ENCODE measurements at places on chromosomes 6 and 20.

- no peak for DNase-seq
Measured at GRCh38 chr6:84902354-84902928, 138.0 kb upstream of the TBX18 start.

DNA sequence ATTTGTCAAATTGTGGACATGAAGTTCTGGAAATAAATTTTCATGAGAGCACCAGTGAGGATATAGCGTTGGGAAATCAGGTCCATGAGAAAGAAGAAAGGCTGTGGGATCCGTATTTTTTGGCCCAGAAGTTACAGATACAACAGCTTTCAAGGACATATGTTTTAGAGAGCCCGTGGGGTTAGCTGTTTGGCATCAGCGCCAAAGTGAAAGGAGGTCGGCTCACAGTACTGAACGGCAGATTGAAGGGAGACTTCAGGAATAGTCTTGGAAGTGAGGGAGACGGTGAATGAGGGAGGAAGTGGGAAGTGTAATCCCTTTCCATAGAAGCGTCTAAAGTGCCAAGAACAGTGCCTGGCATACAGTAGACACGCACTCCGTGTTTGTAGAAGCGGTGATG is 31.8 kb downstream of the ZDHHC14 start:
- DNase-seq: no peak

- DNase-seq: no peak
Measured at GRCh38 chr6:31948753-31949413, 3.0 kb downstream of the CFB start.

DNA sequence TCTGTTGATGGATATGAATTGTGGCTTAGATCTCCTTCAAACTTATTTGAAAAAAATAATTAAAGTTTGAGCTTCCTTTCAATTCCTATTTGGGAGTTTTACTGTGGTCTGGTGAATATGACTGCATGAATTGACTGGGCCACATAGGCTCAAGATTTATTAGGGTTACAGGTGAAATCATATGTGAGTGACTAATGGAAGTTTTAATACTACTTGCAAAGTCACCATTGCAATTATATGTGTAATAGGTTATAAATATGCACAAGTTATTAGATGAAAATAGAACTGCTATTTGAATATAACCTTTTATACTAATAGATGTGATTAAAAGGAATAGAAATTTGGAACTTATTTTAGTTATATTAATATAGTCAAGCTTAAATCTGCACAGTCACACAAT is 712.1 kb upstream of the MMS22L start:
- DNase-seq: no peak

DNA sequence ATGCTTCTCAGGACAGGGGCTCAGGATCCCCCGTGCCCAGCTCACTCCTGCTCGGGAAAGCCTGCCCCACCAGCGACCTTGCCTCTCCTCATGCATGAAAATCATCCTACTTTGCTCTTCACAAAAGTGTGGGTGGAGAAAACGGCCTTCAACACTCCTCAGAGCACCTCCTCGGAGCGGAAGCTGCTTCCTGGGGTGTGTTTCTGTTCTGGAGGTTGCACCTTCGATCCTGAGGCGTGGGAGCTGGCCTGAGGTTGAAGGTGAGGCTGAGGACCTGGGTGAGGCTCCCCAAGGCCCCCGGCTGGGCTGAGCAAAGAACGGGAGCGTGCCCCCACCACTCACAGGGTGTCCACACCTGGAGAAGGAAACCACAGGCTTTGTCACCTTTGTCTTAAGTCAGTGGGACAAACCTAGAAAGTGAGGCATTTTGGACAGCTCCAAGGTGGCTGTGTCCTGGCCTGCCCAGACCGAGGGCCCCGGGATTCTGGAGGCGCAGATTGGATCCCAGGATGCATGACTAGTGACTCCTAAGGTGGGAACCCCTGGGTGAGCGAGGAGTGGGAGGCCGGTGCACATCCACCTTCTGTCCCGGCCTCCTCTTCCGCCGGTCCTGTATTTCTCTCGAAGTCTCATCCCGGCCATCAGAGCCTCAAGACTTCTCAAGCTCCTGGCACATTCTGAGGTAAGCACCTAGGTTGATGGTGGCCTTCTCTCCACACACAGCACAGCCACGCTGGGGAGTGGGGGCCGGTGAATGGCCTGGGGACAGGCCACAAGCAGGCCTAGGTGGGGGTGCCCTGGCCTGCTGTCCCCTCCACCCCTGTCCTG is 104.7 kb downstream of the TMEM242 start:
- DNase-seq: no peak

- no peak for DNase-seq
Measured at GRCh38 chr6:6543181-6543879, 45.2 kb upstream of the LY86 start.

DNA sequence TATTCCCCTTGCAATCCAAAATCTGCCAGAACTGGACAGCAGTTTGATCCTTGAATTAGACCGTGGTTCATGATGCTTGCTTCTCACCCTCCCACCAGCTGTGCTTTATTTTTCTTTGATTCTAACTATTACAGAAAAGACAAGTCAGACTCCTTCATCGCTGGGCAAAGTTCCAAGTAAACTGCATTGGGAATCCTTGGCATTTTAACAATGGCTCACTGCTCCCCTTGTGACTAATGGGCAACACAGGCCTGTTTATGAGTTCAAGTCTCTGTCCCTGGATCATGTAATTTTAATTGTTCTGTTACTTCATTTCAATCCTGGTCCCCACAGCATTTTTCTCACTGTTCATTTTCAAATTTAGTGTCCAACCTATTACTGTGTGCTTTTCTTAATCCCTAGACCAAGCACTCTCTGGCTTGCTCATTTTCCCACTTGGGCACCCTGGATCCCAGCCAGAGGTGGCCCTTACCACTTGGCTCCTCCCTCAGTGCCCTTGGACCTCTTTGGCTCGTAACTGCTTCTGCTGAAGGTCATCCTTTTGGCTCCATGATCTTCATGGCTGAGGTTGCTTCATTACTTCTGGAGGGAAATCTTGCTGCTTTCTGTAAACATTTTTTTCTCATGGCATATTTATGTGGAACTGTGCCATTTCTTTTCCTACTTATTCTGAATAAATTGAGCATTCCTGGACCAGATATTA is 32.8 kb downstream of the PSMB9 start:
- no peak for DNase-seq

DNA sequence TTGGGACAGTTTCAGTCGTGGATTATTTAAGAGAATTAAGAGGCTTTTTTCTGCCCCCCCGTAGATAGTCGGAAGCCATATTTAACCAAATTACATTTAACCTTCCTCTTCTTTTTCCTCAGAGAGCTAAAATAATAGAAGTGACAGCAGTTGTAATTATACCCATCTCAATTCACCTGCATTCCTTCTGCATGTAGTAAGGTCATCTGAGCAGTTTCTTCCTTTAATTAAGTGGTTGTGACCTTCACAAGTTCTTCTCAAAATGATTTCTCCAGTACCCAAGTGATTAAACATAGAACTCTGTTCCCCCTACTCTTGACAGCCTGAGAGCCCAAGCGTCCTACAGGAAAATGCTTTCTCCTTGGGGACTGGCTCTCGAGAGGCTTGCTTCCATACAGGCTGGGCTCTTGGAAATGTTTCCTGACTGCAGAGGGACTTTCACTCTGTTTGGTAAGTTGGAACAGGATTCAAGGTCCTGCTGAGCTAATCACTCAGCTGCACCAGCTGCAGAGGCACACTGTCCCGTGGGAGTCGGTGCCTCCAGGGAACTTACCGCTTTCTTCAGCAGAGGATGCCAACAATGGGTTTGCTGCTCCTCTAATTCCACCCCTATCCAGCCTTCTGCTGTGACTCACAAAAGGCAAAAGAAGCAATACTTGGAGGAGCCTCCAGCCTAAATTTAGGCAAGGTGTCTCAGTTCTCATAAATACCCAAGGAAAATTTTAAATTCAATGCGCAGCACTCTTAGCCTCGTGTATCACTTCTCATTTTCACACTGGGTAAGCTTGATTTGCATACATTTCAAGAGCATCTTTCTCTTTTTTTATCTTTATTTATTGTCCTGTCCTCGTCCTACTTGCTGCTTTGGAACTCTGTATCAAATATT is 414.9 kb downstream of the KIF16B start:
- no peak for DNase-seq

- no peak for DNase-seq
Measured at GRCh38 chr6:113859349-113860180, 2.4 kb downstream of the MARCKS start.

DNA sequence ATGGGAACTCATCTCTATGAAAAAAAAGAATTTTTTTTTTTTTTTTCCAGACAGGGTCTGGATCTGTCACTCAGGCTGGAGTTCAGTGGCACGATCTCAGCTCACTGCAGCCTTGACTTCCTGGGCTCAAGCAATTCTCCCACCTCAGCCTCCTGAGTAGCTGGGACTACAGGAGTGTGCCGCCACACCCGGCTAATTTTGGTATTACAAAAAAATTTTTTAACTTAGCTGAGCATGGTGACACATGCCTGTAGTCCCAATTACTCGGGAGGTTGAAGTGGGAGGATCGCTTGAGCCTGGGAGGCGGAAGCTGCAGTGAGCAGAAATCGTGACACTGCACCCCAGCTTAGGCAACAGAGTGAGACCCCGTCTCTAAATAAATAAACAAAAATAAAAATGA is 7.5 kb downstream of the DEF6 start:
- peak; percentile 52 for DNase-seq

DNA sequence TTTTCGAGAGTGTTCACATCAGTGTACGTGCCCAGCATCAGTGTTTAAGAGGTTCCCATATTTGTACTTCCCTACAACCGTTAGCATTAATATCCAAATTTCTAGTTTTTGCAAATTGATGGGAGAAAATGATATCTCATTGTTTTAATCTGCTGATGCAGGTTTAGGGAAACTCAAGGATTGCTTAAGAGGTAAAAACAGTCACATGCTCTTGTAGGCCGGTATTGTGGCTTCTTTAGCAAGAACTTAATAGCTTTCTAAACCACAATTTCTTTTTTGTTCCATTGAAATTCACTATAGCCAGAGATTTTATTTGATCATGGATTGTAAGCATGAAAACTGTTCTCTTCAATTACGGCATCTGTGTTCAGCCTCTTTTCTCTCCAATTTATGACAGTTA is 29.5 kb downstream of the BEND6 start:
- DNase-seq: no peak

DNA sequence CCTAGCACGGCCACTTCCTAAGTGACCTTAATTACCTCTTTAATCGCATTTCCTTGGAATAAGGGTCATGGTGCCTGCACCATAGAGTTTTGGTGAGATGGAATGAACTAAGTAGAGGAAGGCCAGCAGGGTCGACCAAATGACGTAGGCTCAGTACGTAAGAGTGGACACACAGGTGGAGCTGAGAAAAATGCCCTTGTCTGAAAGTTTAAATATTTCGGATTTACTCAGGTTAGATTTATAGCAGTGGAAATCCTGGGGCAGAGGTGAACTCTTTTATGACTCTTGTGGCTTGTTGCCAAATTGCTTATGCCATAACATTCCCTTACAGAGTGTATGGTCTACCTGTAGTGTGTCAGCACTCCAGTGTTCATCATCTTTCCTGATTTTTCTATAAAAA is 23.6 kb upstream of the BTBD3 start:
- no peak for DNase-seq

DNA sequence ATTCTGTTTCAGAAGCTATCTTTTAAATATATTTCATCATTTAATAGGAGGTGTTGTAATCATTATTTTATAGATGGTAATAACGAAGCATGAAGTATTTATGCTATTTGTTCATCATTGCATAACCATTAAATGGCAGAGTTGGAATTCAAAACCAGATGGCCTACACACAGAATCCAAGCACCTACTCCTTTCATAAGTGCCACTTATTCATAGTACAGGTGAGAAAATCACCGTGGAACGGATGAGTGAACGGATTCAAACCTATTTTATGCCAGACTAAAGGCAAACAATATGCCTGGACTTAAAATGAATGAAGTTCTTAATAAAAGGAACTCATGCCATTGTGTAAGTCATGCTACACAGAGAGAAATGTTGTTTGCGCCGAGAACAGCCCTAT is 397.9 kb upstream of the ADGRB3 start:
- no peak for DNase-seq

DNA sequence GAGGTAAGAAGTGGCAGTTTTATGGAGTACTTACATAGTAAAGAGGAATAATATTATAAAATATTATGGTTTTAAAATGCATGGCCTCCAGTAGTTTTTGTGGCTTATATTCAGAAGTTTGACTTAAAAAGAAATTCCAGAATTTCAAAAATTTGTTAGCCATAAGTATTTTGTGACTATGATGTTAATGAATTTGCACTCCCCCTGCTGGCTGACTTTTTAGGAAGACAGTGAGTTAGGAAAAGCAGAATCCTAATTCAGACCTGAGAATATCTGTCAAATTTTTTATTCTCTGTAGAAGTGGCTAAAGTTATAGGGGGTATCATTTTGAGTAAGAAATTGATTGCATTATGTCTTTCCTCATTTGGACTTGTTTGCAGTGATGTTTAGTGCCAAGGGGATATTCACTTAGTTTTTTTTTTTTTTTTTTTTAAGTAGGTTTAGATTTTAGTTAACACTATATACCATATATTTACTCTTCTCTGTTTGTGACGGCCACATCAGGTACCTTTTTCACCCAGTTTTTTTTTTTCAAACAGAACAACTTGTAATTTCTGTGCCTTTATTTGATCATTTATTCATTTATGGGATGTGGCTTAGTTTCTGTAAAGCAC is 40.8 kb downstream of the ZFAND3 start:
- no peak for DNase-seq
